ENCODE measurements at places on chromosomes 3 and 15. TPM values are rescaled to one million over a fixed set of nuclear protein-coding genes. Genes with fewer than 3 reads are reported as not detected.

GRCh38 chr3:52130966-52131622, 23.1 kb downstream of the POC1A start:
- H3K4me3 ChIP-seq: no peak overlapping the region
- H3K27ac ChIP-seq: no peak overlapping the region
- H3K36me3 ChIP-seq: no peaks in the 10 kb centered on the region
- no peaks in the 10 kb centered on the region for H3K27me3 ChIP-seq
- no peak for DNase-seq

GRCh38 chr15:48928877-48929538, 34.7 kb downstream of the SHC4 start:
- DNase-seq: no peak
- no peak overlapping the region for H3K4me3 ChIP-seq
- no peaks in the 10 kb centered on the region for H3K36me3 ChIP-seq
- no peak overlapping the region for H3K27ac ChIP-seq
- H3K4me1 ChIP-seq: no peaks in the 10 kb centered on the region

DNA sequence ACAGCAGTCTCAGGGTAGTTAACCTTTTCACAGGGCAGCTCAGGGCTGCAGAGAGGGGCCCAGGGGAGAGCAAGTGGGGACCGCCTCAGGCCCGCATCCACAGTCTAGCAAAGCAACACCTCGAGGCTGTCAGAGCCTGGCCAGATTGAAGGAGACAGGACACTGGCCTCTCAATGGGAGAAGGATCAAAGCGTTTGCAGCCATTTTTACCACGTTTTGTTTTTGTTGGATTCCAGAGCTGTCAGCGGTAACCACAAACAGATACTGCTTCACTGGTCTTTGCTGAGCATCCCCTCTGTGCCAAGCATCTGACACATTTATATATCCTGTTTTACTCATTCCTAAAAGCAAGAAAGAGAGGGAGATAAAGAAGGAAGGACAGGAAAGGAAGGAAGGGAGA, 153.8 kb downstream of the SHQ1 start:
- no peaks in the 10 kb centered on the region for H3K36me3 ChIP-seq
- H3K4me1 ChIP-seq: peaks cover 21% of the 10 kb centered on the region
- H3K27ac ChIP-seq: no peak overlapping the region
- H3K27me3 ChIP-seq: no peaks in the 10 kb centered on the region
- DNase-seq: no peak

- H3K27ac ChIP-seq: no peak overlapping the region
- no peaks in the 10 kb centered on the region for H3K4me1 ChIP-seq
- no peak overlapping the region for H3K4me3 ChIP-seq
- H3K27me3 ChIP-seq: no peaks in the 10 kb centered on the region
- no peaks in the 10 kb centered on the region for H3K36me3 ChIP-seq
Measured at GRCh38 chr3:116741467-116741866, 31.9 kb downstream of the TUSC7 start.

GRCh38 chr3:126465928-126466544, 9.7 kb downstream of the ZXDC start:
- H3K27me3 ChIP-seq: no peaks in the 10 kb centered on the region
- H3K27ac ChIP-seq: no peak overlapping the region
- H3K4me1 ChIP-seq: no peaks in the 10 kb centered on the region
- H3K4me3 ChIP-seq: no peak overlapping the region
- peaks cover 78% of the 10 kb centered on the region for H3K36me3 ChIP-seq

GREM1 gene
- total RNA-seq: 27.2 TPM

All from sigmoid colon (tissue), 7 donors.